ENCODE measurements at places on chromosomes 6 and 20. TPM values are rescaled to one million over a fixed set of nuclear protein-coding genes. Genes with fewer than 3 reads are reported as not detected.

LTA gene
- 128 TPM for total RNA-seq

- peaks cover 43% of the 10 kb centered on the region for H3K4me1 ChIP-seq
- no peaks in the 10 kb centered on the region for H3K27me3 ChIP-seq
- no peak for DNase-seq
- H3K27ac ChIP-seq, result peak overlapping the region; percentile 89
- no peak overlapping the region for H3K4me3 ChIP-seq
Measured at GRCh38 chr6:72770959-72771358, 149.1 kb downstream of the KCNQ5 start.

DNA sequence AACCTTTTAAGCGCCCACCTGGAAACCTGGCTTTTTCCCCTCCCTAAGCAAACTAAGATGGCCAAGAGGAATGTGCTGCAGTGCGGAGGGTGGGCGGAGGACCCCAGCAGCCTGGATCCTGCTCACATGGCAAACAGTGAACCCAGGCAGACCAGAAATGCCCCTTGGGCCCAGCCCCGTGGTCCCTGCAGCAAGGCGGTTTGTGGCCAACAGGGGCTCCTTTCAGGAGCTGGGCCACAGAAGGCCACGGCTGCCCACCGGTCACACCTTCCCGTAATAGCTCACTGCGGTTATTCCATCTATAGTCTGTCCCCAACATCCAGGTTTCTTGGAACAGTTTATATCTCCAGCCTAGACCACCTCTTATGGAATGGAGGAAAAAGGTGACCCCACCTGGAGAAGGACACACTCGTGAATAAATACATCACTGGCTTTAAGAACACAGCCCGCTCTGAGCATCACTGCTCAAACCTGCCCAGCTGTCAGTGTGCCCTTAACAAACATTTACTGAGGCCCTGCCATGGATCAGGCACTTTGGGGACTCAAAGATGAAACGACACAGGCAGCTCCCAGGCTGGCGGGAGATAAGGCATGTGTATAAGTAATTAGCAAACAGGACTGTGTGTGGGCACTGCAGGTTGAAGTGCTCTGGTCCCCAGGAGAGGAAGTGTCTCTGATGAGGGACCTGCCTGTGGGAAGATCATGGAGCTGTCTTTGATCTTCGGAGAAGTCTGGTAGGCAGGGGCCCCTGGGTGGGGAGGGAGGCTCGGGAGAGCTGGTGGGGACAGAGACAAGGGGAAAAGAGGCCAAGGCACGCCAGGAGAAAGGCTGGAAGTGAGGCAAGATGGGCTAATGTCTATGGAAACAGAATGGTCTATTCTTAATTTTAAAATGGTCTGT, 3.2 kb upstream of the TUBB1 start:
- H3K27me3 ChIP-seq, result no peaks in the 10 kb centered on the region
- H3K4me1 ChIP-seq, result peaks cover 18% of the 10 kb centered on the region
- H3K27ac ChIP-seq, result no peak overlapping the region
- no peak overlapping the region for H3K4me3 ChIP-seq

DNA sequence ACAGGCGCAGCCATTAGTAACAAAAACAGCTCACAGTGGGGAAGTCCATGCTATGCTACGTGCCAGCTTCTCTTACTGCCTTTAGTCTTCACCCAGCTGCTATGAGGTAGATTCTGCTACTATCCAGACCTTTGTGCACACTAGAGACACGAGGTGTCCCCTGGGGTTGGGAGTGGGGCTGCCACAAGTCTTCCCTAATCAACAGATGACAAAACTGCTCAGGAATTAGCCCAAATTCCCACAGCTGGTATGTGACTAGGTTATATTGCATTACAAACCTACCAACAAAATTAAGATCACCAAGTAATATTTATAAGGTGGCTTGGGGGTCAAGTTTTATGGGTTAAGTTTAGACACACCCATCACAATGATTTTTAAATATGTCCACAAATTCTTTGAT, 63.3 kb downstream of the PSMB1 start:
- H3K4me3 ChIP-seq, result no peak overlapping the region
- H3K27ac ChIP-seq, result no peak overlapping the region
- H3K27me3 ChIP-seq, result no peaks in the 10 kb centered on the region
- H3K36me3 ChIP-seq, result no peaks in the 10 kb centered on the region

DNA sequence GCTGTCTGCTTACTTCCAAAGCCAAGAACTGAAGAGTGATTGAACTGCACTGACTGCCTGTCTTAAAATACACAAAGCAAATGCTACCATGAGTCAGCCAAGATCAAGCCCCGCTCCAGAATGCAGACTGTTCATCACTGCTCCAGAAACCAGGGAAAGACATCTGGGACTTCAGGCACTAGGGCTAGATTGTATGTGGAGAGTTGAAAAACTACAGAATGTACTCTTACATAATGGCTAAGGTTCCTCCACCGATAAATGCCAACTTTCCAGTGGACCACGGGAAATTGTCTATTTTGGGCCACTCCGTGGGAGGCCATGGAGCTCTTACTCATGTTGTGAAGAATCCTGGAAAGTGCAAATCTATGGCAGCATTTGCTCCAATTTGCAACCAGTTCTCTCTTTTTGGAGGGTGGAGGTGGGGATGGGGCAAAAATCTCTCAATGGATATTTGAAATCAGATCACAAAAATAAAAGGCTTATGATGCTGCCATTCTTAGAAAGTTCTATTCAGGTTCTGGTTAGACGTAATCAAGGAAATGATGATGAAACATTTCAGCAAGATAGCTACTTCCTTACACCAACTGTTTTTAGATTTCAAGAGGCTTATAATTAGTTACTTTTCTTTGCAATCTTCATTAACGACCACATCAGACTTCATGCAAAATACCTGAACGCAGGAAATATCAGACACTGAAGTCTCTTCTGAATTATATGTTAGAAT, 11.8 kb upstream of the CAP2 start:
- DNase-seq, result peak; percentile 40
- H3K27ac ChIP-seq, result no peak overlapping the region
- H3K36me3 ChIP-seq, result no peaks in the 10 kb centered on the region
- H3K27me3 ChIP-seq, result no peaks in the 10 kb centered on the region
- no peak overlapping the region for H3K4me3 ChIP-seq
- H3K4me1 ChIP-seq, result no peaks in the 10 kb centered on the region

- H3K4me3 ChIP-seq, result no peak overlapping the region
- H3K4me1 ChIP-seq, result no peaks in the 10 kb centered on the region
- DNase-seq, result no peak
- H3K27ac ChIP-seq, result no peak overlapping the region
- H3K36me3 ChIP-seq, result no peaks in the 10 kb centered on the region
- H3K27me3 ChIP-seq, result no peaks in the 10 kb centered on the region
Measured at GRCh38 chr6:121143476-121143875, 190.8 kb downstream of the TBC1D32 start.

Data from Karpas-422 (cell line).